Thyroid gland (tissue), 4 donors: ENCODE measurements at places on chromosomes 5 and 9.

DNA sequence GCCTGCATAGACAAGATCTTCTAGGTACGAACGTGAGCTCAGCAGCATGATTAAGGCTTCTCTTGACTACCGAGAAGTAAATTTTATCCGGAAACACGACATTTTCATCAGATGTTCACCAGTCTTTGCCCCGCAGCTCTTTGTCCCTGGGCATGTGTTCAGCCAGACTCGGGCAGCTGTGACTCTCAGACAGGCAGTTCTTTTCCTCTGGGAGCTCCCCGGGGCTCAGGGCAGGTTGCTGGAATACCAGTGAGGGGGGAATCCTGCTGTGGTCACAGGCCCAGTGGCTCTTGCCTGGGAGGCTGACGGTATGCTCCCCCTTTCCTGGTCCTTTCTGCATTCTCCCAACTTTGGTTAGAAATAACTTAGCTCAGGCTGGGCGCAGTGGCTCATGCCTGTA lies 186.1 kb downstream of the GNA14 start:
- no peak for DNase-seq

DNA sequence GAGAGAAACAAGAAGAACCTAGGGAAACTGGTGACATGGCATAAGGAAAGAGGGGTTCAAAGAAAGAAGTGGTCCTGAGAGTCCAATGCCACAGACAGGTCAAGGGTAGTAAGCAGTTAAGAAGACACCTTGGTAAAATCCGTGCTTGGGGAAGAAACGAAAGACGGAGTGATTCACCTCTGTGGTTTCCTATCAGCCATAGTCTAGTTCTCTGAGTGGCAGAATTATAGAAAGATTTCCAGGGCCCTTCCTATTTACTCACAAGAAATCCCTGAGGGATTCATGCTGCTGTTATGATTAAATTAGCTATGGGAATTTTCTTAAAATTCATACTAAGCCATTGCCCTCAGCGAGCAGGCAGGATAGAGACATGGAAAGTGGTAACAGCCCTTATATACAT lies 31.7 kb downstream of the IL33 start:
- DNase-seq, result no peak

- DNase-seq, result no peak
Observed at GRCh38 chr5:32680183-32680582, 30.9 kb upstream of the NPR3 start.

DNA sequence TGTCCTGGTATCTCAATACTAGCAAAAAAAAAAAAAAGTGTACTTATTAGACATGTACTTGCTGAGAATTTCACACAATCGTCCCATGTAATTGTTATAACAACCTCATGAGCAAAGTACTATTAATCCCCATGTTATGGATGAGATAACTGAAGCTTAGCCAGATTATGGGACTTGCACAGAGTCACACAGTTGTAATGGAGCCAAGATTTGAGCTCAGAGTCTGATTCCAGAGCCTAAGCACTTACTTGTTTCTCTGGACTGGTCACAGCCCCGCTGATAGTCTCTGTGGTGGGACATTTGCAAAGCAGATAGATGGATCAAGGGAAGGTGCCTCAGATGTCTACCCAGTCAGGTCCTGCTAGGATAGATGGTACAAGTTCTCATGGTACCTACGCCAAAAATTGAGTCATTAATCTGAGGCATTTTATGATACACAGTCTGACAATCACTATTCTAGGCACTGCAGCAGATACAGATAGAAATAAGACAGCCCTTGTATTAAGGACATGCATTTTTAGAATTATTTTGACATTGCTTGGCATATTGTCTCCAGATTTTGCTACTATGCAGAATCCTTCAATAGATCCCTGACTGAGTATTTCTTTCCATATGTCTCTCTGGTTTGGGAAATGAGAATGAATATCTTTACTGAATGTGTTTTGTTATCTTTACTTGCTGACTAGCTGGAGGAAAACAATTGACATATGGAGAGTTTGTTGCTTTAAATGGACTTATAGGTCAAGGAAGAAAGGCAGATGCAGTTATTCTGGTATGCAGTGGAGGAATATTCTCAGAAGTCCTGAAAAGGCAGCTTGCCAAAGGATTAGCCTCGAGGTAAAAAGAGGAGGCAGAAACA lies 149.5 kb downstream of the ADAMTSL1 start:
- DNase-seq, result no peak

DNA sequence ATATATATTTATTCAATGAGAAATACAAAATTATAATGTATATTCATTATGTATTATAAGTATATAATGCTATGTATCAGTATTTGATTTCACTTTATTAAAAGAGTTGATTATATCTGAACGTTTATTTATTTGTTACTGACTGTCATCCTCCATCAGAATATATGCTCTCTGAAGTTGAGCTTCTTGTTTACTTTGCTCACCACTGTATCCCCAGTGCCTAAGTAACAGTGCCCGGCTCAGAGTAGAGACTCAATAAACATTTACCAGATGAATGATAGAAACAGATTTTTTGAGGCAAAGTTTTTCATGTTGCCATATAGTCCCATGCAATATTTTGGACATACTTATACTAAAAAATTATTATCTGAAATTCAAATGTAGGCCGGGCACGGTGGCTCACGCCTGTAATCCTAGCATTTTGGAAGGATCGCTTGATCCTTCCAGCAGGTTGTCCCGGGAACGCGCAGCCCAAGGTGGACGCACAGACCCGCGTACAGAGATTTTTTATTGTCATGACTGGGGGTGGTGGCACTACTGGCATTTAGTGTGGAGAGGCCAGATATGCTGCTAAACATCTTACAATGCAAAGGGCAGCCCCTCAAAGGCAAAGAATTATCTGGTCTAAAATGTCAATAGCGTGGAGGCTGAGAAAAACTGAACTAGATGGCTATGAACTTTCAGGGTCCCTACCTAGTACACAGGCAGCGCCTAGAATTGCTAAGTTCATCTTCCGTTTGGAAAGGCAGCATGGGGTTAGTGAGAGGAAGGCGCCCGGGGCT lies 761 bp upstream of the DNAJC25 start:
- peak; percentile 13 for DNase-seq

DNA sequence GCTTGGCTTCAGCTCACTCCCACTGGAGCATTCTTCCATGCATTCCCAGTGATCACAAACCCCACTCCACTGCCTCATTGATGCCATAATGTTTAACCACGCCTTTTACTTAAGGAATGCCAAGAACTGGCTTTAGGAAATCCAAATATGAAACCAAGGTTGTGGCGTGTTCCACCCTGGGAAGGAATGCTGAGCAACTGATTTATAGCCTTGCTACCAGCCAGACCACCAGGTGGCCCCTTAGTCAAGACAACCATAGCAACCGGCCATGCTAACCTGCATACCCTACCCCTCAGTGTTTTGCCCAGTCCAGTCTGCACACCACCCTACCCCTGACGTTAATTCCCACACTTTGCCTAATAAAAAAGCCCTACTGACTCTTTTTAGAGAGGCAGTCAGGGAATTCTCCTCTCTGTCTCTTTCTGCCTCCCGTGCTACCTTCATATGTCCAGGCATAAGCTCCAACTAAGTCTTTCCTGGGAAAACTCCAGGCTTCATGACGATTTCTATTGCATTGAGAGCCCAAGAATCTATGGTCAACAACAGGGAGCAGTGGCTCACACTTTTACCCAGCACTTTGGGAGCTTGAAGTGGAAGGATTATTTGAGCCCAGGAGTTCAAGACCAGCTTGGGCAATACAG lies 27.0 kb upstream of the PRRC2B start:
- peak; percentile 15 for DNase-seq

GRCh38 chr9:121830441-121831140 lies 179.2 kb downstream of the DAB2IP start:
- no peak for DNase-seq

DNA sequence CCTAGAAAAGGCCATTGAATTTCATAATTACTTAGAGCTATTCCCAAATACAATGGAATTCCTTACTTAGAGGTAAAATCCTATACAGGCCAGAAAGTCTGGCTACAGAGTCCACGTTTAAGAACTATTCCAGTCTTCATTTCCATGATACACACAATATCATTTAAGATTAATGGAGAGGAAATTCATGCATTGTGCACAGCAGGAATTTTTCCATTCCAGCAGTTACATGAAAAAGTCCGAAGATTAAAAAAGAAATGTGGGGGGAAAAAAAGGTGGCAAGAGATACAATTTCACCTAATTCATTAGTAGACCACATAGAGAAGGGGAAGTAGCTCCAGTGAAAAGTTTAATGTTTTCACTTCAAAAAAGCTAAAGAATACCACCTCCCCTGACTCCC lies 63.1 kb downstream of the CHD1 start:
- DNase-seq, result no peak

DNA sequence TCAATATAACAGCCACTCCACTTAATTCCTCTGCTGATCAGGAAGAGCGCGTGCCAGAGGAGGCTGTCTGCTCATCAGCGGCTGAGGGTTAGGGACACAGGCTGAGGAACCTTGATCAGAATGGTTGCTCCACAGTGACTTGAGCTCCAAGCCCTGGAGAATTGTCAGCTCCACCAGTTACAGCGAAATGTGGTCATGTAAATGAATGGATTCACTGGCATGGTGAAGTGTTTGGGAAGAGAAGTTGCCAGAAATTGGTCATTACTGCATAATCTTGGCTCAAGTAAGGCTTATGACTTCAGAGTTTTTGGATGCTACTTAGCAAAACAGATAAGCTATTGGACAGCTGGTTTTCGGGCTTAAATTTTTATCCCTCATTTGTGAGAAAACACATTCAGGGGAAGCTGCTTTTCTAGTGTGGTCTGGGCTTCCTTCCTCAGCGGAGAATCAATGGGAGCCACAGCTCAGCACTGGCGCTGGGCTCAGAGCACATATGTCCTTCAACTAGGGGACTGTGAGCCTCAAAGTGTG lies 65.0 kb downstream of the PRRT1B start:
- DNase-seq, result no peak

DNA sequence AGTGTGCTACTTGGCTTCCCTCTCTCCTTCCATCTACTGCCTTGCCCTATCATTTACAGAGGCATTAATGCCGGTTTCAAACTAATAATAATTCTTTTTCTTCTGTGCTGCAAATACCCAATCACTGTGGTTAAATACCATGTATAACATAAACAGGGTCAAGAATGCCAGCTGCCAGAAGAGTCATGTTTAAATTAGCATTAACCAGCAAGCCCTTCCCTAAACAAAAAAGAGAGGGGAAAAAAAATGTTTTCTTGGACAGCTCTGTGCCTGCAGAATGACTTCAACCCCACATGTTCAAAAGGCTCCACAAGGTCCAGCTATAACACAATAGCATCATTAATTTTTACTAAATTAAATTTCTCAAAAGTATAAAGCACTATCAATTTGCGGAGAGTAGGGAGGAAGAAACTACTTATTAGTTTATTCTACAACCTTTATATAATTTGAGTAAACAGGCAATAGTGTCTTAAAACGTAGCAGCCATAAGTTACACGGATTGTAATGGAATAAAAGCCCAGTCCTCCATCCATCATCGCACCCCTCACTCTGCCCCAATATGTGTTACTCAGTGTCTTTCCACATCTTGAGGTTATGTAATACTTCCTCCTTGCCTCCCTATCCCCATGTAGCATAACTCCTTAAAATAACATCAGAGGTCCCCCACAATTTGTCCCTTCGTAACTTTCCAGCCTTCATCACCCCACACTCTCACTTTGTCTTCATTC lies 3.9 kb downstream of the LPAR1 start:
- DNase-seq, result no peak

DNA sequence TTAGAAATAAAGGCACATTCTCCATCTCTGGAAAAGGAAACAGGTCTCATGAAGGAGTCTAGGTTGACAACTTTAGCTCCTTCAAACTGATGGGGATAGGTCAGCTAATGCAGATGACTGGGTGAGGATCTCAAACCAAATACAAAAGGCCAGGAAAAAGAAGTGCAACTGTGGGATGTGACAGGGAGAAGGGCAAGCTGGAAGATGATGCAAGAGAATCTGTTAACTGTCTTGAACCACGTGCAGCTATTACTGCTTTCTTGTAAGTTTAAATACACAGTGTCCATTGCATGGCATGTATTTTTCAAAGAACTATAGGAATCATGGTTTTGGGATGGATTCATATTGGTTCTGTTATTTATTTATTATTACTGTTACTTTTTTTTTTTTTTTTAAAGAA lies 331.8 kb downstream of the NDUFS4 start:
- DNase-seq, result no peak

- DNase-seq, result peak; percentile 26
Observed at GRCh38 chr5:75465480-75465879, 45.9 kb downstream of the CERT1 start.

DNA sequence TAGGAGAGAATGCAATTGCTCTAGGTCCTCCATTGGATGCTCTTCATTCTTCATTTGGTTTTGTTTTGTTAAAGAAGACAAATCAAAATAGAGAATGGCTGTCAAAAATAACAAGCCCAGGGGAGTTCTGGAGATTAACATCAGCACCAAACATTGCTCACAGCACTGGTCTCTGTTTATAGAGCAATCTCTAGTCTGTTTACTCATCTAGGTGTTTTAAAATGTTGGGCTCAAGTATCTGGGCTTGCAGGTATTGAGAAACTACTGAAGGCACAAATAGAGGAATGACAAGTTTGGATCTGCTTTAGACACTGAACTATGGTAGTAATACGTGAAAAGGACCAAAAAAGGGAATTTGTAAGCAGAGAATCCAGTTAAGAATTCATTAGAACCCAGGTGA lies 77.0 kb upstream of the TMC1 start:
- DNase-seq, result no peak

DNA sequence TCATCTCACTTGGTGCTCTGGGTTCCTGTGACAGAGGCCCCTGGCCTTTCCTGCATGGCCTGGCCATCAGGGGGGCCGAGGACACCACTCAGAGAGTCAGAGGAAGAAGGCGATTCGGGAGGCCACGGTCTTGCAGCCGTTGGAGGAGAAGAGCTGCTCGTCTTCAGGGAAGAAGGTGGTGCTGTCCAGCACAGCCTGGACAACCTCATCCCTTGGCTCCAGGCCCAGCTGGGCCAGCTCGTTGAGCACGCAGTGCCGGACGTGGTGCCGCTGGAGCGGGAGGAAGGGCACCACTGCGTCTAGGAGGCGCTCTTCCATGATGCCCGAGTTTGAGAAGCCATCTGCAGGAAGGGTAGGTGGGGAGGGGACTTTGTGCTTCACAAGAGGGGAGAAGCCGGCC lies 3.2 kb downstream of the TOR2A start:
- DNase-seq, result no peak

GRCh38 chr9:132267660-132268059 lies 87.1 kb downstream of the SETX start:
- DNase-seq, result no peak

- no peak for DNase-seq
Observed at GRCh38 chr5:174221436-174221835, 175.9 kb downstream of the NSG2 start.

GRCh38 chr9:70407081-70407503 lies 7.4 kb downstream of the KLF9 start:
- no peak for DNase-seq

DNA sequence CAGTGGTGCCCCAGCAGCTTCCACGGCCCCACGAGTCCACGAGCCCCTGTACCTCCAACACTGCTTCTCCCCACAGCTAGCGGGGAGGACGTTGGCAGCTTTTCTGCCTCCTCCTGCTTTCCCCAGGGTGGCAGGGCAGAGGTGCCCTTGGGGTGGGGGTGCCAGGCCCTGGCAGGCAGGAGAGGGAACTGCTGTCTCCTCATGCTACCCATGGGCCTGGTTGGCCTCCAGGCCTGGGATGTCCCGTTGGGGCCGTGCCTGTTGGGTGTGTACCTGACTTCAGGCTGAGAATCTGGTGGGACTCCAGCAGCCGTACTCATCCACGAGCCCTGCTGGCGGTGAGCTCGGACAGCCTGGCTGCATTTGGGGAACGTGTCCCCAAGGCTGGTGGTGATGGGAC lies 27.3 kb downstream of the RXRA start:
- DNase-seq, result no peak

GRCh38 chr9:135051316-135052038 lies 36.0 kb upstream of the OLFM1 start:
- DNase-seq, result no peak
